Activated naive CD4-positive, alpha-beta T cell (primary cell): ENCODE measurements at places on chromosomes 5 and 9.
A peak's percentile ranks its signal among the peaks of the same experiment; 100 is the strongest.

DNA sequence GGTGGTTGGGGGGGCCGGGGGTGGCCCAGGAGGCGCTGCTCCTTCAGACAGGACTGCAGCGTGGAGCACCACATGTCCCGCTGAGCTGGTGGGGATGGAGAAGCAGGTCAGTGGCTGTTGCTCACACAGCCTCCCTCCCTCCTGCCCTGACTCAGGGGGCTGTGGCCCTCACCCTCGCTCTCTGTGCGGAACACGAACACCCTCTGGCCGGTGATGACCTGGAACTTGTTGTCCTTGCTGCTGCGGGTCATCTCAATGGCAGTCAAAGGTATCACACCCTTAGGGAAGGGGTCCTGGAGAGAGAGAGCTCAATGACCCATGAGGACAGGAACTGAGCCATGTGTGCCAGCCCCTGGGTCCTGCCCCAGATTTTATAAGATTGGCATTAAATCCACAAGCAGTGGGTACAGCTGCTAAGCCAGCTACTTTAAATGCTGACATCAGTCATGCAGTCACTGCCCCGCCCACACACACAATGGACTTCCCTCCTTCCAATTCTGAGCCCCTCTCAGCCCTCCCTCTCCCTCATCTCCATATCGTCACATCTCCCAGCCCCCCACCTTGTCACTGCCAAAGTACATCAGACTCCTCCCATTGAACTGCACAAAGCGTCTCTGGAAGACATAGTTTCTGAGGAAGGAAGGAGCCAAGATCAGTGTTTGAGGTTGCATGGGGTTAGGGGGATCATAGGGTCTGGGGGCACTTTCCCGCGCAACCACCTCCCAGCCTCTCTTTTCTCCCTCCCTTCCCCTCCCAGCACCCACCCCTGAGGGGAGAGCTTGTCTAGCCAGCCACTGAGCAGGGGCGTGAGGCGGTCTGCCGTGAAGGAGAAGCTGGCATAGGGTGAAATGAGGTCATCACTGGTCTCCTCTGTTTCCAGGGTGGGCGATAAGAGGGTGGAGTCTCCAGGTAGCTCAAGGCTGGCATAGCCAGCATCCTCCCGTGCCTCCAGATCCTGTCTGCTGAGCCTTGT is 8.9 kb downstream of the ARAP3 start:
- no peak for DNase-seq

- DNase-seq, result no peak
These were observed 8.4 kb downstream of the FAM163B start for GRCh38 chr9:133600739-133601138.

DNA sequence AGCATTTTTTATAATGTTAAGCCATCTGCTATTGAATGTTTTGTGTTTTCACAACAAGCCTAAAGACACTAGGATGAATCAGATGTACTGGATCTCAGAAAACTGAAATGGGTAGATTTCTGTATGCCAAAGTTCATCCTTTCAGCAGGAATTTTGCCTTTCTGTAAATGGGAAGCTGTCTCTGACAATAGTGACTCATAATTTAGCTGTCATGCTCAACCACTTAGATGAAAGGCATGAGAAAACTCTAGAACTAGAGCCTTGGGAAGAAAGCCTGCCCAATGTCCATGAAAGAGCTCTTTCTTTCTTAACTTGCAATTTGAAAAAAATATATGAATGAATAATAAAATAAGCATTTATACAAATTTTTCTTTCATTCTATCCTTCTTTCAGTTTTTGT is 616.0 kb upstream of the EDIL3 start:
- DNase-seq, result no peak

DNA sequence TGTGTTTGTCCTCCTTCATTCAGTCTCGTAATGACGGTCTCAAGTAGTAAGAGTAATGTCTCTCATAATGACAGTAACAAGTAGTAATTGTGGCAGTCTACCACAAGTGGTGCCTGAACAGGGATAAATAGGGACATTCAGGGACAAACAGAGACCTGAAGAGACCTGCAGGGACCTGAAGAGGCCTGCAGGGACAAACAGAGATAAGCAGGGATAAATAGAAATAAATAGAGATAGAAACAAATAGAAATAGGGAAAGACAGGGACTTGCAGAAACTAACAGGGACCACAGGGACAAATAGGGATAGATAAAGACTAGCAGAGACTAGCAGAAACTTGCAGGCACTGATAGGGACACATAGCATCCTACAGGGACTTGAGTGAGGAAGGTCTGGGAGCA is 7.9 kb downstream of the UGT3A2 start:
- DNase-seq, result no peak

GRCh38 chr5:67393211-67393610 is 196.6 kb upstream of the CD180 start:
- no peak for DNase-seq

DNA sequence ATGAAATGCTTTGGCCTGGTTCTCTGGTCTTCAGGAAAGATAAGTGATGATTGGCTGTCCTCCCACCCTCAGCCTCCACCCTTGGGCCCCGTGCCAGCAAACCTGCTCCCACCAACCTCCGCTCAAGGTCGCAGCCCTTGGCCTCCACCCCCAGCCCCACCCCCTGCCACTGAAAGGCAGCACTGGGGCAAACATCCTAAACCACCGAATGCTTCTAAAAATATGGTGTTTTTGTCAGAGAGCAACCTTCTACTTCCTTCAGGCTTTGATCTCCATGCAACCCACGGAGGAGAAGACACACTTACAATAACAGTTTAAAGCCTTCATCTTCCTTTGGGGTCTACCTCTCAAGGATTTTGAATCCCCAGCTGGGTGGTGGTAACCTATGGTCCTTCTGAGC is 24.0 kb upstream of the TCF7 start:
- DNase-seq, result peak; percentile 68

- DNase-seq, result no peak
These were observed 78.7 kb downstream of the HSPA4 start for GRCh38 chr5:133130387-133131118.

- no peak for DNase-seq
These were observed 20.9 kb upstream of the ADAM19 start for GRCh38 chr5:157596487-157596886.

DNA sequence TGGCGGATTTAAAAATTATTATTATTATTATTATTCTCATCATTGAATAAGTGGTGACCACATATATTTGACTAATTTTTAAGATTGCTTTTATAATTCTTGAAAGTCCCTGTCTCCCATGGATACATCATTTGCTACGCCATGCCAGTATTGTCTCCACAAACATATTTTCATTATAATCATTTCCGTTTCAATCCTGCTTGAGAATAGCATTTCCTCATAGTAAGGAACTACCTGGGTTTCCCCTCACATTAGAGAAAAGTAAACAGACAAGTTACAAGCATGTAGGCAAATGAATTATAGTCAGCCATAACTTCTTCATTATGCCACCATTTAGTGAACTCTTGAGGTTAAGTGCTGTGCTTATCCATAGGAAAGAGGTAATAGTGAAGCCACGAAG is 276.6 kb downstream of the NFIB start:
- no peak for DNase-seq

DNA sequence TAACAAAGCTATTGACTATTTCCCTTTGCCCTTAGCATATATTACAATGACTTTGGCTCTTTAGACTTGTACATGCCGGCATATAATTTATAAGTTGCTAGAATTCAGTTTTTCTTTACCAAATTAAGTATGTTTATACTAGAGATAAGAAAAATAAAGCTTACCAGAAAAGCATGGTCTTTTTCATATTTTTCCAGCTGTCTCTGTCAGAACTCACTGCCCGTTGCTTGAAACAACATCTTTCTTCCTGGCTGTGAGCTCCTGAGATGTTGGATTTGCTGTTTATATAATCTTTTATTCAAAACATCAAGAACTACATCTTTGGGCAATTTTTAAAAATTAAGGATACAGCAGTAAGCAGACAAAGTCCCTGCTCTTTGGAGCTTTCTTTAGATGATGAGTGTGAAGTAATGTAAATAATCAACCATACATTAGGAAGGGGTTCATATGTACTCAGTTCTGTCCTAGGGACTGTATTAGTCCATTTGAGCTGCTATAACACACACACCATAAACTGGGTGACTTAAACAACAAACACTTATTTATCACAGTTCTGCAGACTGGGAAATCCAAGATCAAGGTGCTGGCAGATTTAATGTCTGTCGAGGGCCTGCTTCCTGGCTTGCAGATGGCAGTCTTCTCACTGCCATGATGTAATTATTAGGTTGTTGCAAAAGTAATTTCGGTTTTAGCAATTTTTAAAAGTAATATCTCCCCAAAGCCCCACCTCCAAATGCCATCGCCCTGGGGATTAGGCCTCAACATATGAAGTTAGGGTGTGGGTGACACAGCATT is 45.4 kb upstream of the RANBP3L start:
- DNase-seq, result no peak

DNA sequence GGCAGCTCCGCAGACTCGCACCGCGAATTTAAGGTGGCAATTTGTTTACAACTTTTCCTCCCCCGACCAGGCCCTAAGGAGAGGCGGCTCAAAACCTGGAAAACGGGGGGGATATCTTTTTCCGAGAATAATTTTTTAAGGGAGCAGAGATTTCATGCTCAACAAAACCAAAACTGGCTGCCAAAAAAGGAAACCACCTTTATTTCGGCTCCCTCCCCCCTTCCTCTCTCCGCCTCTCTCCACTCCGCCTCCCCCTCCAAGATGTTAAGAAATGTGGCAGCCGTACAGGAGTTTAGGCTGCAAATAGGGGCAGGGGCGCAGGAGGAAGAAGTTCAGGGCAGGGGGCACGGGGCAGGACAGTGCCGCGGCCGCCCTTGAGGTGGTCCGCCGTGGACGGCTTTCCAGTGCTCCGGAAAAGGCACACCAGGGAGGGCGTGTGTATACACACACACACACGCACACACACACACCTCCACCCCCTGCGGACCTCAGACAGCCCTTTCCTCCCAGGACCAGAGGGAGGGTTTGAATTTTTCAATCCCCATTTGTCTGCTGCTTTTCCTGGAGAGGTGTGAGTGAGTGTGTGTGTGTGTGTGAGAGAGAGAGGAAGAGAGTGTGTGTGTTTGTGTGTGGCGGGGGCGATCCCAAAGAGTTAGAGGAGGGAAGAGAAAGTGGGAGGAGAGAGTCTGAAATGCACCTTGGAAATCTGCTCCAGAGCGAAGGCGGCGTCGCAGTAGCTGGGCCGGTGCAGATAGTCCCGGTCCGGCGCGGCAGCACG is 9.1 kb downstream of the PTCH1 start:
- DNase-seq, result no peak

DNA sequence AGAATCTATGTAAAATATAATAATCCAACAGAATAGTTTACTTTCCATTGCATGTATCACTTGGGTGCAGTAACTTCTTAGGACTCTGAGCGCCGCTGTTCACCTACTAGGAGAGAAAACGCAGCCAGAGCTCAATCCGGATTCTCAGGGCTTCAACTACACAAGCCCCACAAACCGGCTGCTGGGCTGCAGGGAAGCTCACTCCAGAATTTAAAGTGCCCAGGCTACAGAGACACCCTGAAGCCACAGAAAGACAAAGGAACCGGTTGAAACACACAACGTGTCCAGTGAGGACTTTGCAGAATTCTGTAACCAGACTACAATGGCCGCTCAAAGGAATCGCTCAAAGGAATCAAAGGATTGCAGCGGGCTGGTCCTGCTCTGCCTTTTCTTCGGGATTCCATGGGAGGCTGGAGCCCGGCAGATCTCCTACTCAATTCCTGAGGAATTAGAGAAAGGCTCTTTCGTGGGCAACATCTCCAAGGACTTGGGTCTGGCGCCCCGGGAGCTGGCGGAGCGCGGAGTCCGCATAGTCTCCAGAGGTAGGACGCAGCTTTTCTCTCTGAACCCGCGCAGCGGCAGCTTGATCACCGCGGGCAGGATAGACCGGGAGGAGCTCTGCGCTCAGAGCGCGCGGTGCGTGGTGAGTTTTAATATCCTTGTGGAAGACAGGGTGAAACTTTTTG is at the start of gene PCDHGA10:
Gene PCDHGA10, plus strand, starts transcription at position 134 of the 686 bp plus-strand sequence. Its CDS starts 189 bp downstream, at position 323.
- no peak for DNase-seq

DNA sequence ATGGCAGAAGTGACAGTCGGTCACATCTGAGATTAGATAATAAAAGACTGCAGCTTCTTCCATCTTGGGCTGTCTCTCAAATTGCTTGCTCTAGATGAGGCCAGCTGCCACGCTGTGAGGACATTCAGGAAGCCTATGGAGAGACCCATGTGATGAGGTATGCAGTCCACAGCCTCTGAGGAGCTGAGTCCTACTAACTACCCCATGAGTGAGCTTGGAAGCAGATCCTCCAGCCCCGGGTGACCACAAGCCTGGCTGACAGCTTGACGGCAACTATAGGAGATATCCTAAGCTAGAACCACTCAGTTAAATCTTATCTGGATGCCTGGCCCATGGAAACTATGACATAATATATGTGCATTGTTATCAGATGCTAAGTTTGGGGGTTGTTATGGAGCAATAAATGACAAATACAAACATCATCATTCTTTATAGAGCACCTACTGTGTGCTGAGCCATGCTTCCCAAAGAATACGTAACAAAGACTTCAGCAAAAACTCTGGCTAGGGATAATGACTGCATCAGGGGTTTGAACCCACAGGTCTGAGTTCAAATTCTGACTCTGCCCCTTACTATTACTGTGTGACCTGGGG is 26.7 kb downstream of the KCNV2 start:
- DNase-seq, result no peak

- no peak for DNase-seq
These were observed 106.3 kb downstream of the SLC1A3 start for GRCh38 chr5:36712706-36713105.

DNA sequence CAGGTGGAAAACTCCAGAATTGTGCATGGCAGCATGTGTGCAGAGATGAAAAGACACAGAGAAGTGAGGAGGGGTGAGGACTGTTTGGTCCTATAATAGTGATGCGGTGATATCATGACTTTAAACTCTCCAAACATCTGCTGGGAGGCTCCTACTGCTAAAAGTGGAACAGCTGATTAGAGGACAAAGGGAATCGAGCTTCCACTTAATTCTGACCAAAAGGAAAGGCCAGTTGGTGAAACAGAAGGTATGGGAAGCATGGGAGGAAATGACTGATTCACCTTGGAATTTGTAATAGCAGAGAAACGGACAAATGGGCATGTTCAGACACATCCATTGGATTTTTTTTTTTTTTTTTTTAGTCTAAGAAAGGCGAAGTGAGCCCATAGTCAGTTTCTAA is 67.5 kb upstream of the MAMDC2 start:
- DNase-seq, result no peak

GRCh38 chr9:82938426-82939218 is 124.3 kb downstream of the RASEF start:
- no peak for DNase-seq

DNA sequence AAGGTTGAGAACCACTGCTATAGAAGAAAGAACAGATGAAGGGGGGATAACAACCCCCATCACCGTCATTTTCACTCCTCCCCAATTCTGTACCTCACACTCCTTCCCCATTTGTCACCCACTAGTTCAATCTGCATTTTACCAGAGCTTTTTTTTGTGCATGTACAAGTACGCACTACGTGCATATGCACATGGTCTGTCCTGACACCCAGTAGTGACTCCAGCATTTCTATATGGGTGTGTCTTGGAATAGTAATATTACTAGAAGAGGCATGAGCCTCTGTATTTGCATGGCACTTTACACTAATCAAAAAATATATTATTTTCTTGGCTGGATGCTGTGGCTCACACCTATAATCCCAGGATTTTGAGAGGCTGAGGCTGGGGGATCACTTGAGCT is 38.7 kb downstream of the NIM1K start:
- no peak for DNase-seq
